ENCODE measurements at places on chromosomes 7 and 10. TPM values are rescaled to one million over a fixed set of nuclear protein-coding genes. Genes with fewer than 3 reads are reported as not detected.

Gene ASB10
- total RNA-seq: not detected

Gene HOXA11
- 16.6 TPM for total RNA-seq

Gene INMT
- 31.4 TPM for total RNA-seq

Gene PTPRN2
- total RNA-seq: 7.8 TPM

Gene ST8SIA6
- 0.73 TPM for total RNA-seq

Gene DKK1
- total RNA-seq: 22.5 TPM

Gene MAP3K8
- total RNA-seq: 42.8 TPM

Gene FAM25C
- total RNA-seq: not detected

DNA sequence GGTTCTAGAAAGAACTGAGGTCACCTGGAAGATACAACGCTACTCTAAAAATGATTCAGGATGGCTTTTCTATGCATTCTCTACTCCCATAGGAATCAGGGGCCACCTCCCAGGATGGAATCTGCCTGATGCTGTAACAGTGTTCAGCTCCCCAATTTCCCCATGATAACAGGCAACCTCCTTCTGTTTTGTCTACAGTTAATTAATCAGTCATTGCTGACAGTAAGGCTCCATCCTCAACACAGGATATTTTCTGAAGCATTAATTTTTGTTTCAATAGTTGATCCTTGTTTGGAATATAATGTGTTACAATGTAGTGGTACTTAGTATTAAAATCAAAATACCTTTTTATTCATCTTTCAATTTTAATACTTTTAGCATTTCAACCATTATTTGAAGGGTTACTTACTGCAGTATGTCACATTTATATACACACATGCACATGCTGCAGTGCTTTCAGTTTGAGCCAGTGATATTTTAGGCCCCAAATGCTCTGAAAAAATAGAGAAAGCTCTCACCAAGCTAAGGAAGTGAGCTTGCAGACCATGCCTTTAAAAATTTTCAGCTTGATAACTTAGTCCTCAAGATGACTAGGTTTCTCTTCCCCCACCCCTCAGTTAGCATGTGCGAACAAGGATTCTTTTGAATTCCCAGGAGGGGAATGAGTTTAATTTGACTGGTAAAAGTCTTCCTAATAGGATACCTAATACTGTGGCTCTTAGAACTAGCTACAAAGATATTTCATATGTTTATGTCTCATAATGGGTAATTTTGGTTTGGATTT is 592 bp upstream of the PIK3CG start:
- DNase-seq: no peak

DNA sequence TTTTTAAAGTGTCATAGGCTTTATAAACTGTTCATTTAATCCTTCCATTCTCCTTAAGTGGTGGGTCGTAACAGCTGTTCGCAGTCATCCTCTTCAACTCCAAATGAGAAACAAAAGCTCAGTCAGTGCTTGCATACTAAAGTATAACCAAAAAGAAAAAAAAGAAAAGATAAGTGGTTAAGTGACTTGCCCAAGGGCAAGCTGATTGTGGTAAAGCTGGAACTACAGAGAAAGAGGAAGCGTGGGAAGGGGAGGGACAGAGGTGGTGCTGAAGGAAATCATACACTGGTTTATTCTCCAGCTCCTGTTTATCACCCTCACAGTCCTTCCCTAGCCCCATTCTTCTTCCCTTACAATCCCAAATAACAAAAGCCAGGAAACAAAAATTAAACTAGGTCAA is 29.6 kb downstream of the IDE start:
- DNase-seq: no peak

GRCh38 chr10:78262860-78263259 is 229.2 kb downstream of the RPS24 start:
- DNase-seq: no peak

- no peak for DNase-seq
Measured at GRCh38 chr10:3978761-3979160, 193.8 kb upstream of the KLF6 start.

DNA sequence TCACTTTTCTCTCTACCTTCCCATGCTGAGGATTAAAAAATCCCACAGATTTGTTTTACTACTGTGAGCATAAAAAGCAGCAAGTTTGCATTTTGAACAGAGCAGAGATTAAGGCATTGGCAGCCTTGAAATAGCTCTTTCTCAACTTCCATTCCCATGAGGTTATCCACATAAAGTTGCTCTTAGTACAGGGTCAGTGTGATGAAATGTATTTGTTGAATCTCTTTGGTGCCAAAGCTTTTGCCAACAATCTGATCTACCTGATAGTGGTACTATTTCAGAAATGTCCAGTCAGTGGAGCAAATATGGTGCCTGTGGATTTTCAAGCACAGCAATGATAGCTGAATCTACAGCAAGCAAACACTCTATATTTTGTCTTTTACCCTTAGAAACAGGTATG is 254.8 kb downstream of the INHBA start:
- no peak for DNase-seq

DNA sequence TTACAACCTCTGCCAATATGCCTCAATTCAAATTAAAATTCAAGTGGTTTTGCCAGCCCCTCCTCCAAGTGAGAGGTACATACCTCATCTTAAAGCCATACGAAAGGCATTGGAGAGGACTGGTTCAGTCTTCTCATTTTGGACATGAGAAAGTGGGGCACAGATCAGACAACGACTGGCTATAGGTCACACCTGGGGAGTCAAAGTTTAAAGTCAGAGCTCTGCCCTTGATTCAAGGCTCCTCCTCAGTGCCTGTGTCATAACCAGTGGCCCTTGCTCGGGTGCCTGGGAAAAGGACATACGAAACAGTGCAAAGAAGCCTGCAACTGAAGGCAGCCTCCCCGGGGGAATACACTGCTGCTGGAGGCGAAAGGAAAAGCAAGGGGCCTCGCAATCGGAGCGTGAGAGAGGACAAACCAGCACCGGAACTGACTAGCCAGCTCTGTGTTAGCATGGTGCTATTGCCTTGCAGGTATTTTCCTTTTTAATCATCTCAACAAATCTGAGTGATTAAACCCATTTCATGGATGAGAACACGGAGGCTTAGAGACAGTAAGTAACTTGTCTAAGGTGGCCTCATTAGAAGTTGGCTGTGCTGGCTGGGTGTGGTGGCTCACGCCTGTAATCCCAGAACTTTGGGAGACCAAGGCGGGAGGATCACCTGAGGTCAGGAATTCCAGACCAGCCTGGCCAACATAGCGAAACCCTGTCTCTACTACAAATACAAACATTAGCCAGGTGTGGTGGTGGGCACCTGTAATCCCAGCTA is 1.1 kb upstream of the MTPAP start:
- no peak for DNase-seq

DNA sequence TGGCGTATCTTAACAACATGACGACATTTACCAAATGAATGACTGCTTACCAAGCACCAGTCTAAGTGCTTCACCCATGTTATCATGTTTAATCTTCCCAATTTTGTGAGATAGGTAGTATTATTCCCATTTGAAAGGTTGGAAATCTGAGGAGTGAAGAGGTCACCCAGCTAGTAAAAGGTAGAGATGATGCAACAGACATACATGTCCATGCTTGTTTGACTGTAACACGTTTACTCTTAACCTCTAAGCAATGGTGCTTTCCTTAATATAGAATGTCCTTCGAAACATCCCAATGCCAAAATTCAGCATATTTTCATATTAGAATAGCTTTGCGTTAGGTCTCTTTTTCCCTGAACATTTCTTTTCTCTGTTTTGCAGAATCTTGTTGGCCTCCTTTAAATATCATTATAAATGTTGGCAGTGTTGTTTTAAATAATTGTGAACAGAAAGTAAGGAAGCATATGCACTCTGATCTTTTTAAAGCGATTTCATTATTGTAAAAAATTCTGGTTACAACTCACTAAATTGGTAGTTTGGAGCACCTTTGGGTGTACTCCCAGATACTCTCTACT is 722.8 kb downstream of the AUTS2 start:
- DNase-seq: no peak

Data from ureter (tissue), 1 donor.